ENCODE measurements at places on chromosomes 6 and 20.

DNA sequence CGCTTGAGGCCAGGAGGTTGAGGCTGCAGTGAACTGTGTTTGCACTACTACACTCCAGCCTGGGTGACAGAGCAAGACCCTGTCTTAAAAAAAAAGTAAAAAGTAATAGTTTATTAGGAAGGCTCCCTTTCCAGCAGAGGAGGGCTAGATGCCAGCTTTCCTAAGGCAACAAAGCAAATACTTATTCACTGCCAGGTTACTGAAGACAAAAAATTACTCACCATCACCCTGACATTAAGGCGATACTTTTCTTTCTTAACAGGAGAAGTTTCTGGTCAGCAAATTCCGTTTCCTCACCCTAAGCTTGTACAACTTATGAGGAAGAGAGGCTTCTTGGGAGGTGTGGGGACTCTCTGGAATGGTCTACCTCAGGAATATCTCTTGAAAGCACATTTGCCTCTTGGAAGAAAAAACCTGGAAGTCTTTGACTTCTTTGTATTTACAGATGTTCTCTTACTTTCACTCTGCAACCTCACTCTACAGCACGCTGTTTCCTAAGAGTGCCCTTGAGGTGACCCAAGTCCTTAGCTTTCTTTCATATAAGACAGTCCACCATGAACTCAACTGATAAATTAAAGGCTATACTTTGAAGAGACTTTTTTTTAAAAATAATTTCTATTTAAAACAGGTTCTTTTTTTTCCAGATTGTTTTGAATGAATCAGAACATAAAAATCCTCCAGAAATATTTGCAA lies 52.9 kb upstream of the TRAF3IP2 start:
- no peak for DNase-seq

DNA sequence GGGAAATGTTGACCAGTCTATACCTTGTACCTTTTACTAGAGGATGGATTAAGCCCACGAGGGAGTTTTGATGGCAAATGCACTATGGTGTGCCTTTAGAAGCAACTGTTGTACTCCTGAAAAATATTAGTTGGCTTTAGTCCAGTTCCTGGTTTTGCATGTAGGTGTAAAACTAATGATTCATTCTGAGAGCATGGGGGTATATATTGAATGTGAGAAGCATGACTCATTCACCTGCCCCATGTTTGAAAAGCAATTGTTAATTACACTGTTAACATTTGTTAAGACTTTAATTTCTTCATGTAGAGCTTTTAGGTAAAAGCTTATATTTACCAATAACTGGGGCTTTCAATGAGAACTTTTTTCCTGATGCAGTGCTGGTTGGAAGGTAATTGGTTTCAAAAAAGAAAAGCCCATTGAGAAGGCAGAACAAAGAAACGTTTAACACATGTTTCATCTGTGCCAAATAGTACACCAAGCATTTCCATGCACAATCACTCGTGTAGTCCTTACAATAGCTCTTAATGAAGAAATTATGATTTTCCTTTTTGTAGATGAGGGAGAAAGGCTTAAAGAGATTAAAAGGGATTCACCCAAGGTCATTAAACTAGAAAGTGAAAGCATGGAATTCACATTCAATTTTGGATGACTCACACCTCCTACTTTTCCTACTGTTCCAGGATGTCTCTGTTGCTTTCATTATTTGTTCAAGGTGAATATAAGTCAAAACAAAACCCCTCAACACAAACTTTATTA lies 134.1 kb downstream of the CCDC170 start:
- DNase-seq: no peak

GRCh38 chr6:78598966-78599365 lies 268.4 kb upstream of the IRAK1BP1 start:
- DNase-seq: no peak

DNA sequence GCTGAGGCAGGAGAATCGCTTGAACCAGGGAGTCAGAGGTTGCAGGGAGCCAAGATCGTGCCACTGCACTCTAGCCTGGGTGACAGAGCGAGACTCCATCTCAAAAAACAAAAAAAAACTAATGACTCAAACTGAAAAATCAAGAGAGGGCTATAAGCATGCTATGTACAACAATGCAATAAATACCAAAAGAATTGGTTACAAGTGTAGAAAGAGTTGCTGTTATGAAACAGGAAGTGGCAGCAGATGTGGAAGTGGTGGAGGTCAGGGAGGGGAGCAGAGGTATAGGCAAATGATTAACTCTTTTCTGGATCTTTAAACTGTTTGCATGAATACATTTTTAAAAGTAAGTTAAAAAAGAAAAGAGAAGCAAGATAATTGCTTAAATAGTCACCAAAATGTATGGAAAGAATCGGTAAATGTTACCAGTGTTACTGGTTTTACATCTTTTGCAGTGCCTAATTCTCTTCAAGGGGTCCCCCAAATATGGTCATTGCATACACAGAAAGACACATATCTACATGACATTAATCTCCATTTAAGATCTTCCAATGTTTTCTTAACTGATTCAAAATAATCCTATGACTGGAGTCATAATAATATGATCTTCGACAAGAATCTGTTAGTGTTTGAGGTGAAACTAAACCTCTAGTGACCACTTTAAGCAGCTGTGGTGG lies 15.0 kb downstream of the CALHM6 start:
- DNase-seq: no peak

GRCh38 chr6:152170313-152170701 lies 362.8 kb downstream of the ESR1 start:
- no peak for DNase-seq

DNA sequence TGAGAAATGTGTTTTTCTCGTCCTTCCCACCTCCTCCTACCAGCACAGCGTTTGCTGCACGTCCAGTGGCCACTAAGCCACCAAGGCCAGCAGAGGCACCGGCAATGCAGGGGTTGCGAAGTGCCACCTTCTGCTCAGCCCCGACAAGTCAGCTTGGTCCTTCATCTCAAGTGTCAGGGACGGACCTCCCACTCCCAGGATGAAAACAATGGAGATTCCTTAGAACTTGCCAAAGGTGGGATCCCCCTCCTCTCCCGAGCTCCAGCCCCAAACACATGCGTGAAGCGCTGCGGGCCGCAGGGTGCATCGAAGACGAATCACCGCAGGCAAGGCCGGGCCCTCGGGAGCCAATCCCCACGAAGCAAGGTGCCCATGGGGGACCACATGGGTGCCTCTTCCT lies 60.8 kb downstream of the WDR27 start:
- DNase-seq: no peak

Measured in SK-N-MC (cell line).